Femur (tissue), 1 donor: ENCODE measurements at places on chromosomes 2 and 18.

DNA sequence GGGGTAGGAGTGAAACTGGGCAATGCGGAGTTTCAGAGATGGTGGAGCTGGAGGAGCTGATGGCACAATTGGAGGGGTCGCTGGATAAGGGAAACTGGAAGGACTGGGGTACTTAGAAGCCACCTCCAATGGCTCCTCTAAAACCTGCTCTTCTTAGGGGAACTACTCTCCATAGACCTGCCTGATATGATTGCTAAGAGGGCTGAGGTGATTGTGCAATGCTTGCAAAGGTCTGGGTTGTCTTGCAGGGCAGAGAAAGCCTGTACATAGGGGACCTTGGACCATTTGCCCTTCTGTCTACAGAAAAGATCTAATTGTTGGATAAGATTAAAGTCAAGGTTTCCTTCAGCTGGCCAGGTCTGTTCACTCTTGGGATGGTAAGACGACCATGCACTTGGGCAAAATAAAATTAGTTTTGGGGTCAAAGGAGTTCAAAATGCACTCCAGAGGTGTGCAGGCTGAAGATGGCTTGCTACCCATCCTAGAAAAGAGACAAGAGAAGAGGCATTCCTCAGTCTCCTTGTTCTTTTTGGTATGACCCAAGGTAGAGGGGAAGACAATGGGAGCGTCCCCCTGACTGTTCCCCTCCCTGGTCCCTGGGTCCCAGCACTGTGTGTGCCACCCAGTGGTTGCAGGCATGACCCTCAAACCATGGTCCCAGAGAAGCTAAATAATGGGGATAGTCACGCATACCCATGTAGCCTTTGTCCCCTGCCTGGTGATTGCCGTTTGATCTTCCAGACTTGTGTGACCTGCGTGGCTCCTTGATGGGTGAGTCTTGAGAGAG, 41.1 kb downstream of the STK17B start:
- DNase-seq = no peak

GRCh38 chr2:97747716-97748115, 34.3 kb downstream of the ZAP70 start:
- DNase-seq = no peak

GRCh38 chr2:32652555-32653209, 24.8 kb downstream of the TTC27 start:
- DNase-seq = no peak

- no peak for DNase-seq
Observed at GRCh38 chr2:219254590-219255201, 978 bp upstream of the TUBA4A start.

DNA sequence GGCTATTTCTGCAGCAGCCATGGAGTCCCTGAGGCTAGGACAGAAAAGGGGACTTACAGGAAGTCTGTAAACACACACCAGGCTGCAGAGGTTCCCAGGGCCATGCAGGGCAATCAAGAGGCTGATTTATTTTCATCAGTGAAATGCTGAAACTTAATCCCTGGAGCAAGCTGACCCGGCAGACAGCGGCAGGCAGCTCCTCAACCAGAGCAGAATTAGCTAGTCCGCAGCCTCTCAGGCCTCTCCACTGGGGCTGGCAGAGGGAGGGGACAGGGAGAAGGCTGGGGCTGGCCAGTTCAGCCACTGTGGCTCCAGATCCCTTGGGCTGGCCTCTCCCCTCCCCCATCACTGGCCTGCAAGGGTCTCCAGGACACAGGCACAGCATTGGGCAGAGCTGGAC, 136.3 kb downstream of the TNS1 start:
- no peak for DNase-seq

- DNase-seq = no peak
Observed at GRCh38 chr2:189514104-189514503, 66.5 kb downstream of the SLC40A1 start.

DNA sequence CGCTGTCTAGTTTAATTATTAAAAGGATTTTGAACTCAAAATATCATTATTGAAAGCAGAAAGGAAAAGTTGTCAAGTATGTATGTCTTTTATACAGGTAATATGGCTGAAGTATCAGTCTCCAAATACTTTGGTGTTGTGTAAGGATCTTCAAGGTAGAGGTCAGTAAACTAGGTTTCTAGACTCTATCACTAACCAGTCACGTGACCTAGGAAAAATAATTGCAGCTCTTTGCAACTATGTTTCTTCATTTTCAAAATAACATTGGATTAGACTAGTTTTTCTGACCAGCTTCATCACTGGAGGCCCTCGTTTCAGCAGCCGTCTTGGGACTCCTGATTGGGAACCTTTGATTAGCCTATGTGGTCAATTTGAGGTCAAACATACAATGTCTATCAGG, 21.4 kb upstream of the MTX2 start:
- DNase-seq = no peak

GRCh38 chr18:46315161-46315560, 211.0 kb downstream of the HAUS1 start:
- DNase-seq = no peak

DNA sequence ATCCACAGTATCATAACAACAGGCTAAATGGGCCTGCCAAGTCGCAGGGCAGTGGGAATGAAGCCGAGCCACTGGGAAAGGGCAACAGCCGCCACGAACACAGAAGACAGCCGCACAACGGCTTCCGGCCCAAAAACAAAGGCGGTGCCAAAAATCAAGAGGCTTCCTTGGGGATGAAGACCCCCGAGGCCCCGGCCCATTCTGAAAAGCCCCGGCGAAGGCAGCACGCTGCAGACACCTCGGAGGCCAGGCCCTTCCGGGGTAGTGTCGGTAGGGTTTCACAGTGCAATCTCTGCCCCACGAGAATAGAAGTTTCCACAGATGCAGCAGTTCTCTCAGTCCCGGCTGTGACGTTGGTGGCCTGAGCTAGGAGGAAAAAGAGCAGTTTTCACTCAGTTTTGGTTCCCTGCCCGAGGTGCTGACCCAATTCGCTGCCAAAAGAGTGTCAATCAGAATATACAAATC, 32.2 kb downstream of the KCTD18 start:
- DNase-seq = no peak

GRCh38 chr2:127086990-127087790, 19.8 kb downstream of the BIN1 start:
- peak; percentile 92 for DNase-seq

DNA sequence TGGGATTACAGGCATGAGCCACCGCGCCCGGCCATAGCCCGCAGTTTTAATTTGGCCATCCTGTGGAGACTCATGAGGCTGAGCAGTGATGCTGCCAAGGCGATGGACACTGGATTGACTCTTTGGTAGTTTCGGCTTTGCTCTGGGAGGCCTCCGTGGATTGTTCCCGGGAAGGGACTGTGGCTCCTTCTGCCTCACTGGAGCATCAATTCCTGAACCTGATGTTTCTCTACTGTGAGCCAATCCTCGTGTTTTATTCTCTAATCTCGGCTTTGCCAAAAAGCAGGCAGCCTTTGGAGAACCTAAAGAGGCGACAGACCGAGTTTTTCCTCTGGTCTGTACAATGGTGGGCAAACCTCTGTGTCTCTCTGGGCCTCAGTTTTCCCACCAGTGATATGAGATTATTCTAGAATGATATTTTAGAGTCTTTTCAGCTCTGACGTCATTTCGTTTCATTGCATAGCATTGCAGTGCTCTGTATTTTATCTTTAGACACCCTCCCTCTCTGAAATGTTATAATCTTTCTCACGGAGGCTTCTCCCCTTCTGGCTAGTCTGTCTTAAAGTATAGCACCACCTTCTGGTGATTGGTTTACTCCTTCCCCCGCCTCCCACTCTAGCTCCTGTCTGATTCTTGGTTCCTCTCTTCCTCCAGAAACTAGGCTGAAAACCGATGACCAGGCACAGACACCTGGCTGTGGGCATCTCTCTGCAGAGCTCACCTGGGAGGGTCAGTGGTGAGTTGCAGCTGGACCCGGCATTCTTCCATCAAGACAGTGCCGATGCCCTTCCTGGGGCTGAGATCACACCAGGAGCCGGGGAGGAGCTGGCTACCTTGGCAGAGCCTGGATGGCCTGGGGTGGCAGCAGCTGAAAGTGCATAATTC, 341.3 kb downstream of the MYCN start:
- no peak for DNase-seq

GRCh38 chr2:100422320-100423055, 5.0 kb upstream of the CHST10 start:
- no peak for DNase-seq
